ENCODE measurements at places on chromosomes 11 and 22.

- no peak for DNase-seq
Measured at GRCh38 chr22:48837341-48837935, 990.2 kb downstream of the BRD1 start.

DNA sequence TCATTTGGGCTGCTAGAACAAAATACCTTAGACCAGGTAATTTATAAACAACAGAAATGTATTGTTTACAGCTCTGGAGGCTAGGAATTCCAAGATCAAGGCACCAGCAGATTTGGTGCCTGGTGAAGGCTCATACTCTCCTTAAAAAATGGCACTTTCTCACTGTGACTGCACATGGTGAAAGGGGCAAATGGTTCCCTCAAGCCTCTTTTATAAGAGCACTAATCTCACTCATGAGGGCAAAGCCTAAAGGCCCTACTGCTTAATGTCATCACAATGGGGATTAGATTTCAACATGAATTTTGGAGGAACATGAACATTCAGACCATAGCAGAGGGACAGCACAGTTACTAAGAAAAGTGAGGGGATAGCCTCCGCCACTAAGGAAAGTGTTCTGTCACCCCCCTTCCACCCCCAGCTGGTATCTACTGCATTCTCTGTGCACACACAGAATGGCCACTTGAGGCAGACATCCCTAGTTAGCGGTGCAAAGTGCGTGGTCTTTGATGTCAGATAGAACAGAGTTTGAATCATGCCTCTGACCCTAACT lies 47.2 kb upstream of the CEP295 start:
- no peak for DNase-seq

DNA sequence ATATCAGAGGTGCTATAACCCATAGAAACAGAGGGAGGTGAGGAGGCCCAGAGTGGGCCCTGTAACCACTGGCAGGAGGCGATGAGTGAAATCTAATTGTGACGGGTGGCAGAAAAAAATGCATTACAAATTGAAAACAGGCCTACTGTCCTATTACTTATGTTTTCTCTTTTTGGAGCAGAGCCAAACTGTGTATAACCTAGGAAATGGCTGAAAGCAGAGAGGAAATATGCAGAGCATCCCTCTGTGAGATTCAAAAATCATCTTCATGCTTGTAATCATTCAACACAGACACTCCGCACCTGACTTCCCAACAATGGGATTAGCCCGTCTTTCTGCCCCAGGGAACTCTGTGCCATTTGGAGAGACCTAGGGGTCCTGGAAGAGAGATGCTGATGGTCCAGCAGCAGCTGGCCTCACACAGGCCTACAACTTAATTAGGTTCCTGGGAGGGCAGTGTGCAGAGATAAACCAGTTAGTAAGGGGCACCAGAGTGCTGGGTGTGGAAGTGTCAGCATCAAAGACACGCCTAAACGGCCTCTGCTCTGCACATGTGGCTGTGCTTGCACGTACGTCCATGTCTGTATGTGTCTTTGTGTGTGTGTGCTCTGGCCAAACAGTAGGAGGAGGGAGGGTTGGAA lies 41.8 kb downstream of the MAP6 start:
- DNase-seq = no peak

DNA sequence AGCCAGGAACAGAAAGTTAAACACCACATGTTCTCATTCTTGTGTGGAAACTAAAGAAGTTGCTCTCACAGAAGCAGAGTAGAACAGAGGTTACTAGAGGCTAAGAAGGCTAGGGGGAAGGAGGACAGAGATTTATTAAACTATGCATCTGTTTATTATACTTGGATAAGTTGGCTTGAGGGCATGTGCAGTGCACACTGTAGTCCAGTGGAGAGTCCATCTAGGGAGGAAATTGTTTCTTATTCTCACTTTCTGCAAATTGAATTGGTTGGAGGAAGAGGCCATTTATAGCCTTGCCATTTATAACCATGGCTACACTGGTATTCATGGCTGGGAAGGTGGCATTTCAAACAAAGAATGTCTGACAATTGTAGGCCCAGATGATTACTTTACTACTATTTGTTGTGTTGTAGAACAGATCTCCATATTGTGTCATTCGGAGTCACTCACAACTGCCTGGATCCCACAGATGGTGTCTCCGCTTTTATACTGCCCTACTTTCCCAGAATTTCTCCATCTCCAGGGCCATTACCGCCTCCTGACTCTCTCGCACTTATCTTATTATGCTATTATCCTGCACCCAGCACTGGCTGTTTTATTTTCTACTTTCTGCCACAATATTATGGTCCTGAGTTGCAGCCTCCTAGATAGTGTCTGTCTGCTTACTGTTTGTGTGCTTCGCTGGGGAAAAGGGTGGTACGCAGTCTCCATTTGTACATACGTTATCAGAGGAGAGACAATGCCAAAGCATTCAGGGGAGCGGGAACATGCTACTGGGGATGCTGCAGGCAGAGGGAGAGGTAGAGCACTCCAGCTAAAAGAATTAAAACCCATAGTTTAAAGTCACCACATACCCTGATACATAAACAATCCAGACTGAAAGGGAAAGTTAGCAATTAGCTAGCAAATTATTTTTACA lies 169.3 kb upstream of the BLID start:
- DNase-seq = no peak

GRCh38 chr11:104090767-104091166 lies 54.3 kb downstream of the DDI1 start:
- DNase-seq = no peak

DNA sequence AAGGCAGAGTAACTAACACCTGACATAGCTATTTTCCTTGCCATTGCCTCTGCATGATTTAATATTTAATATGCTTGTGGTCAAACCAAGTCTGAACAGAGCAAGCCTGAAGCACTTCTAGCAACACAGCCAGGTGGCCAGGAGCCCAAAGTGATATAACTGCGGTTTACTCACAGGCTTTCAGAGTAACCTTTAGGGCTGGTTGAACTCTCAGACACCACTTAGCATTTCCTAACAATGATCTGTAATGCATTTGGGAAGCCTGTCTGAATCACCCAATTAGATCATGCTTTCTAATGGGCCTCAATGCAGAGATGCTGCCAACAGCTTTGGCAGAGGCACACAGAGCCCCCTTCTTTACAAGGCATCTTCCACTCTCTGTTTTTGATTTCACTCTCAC lies 96.1 kb downstream of the FDX1 start:
- peak; percentile 67 for DNase-seq

DNA sequence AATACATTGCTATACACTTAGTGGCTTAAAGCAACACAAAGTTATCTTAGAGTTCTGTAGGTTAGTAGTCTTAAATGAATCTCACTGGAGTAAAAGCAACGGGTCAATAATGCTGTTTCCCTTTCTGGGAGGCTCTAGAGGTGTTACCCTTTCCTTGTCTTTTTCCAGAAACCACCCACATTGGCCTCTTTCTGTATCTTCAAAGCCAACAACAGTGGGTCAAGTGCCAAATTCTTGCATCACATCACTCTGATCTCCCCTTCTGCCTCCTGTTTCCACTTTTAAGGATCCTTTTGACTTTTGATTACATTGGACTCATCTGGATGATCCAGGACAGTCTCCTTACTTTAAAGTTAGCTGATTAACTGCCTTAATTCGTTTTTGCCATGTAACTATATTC lies 93.6 kb downstream of the DDX10 start:
- no peak for DNase-seq

DNA sequence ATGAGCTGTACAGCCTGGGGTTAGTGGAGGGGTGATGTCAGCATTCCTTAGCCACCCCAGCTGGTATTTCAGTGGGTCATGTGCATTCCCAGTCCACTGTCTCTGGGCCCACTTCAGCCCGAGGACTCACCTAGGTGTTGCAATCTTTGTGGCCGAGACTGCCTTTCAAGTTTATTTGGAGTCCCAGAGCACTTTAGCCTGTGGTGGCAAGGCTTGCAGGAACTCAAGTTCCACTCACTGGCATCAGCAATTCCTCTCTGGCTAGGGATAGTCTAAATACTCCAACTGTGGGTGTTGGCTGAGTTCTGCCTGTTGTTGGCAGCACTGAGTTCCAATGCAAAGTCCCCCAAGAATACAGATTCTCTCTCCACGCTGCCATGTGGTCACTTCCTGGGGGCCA lies 191.6 kb upstream of the PGR start:
- DNase-seq = no peak

DNA sequence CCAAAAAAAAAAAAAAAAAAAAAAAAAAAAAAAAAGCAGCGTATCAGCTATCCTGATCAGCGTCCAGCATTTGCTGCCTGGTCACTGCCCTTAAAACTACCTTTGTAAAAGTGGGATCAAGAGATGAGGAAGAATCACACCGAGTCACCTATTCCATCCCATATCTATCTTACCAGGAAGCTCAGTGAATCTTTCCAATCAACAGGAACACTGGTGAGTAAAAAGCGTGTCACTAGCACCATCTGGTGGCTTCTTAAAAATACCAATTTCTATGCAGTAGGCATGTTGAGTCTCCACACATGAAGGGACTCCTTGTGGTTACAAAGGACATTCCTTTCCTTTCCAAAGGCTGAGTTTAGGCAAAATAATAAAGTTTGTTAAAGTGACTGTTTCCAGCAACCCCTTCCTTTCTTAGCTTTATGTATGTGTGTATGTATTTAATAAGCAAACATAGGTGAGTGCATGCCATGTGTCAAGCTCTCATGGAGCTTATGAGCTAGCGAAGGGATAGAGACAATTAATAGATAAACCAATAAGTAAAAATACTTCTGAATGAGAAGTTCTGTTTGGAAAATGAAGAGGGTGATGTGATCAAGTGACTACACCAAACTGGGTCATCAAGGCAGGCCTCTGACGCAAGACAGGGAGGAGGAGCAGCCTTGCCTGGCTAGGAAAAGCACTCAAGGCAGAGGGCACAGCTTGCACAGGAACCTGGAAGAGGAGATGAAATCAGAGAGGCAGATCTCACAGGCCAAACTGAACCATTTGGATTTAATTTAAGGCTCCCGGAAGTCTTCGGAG lies 13.9 kb upstream of the TP53AIP1 start:
- no peak for DNase-seq

- no peak for DNase-seq
Measured at GRCh38 chr22:47089374-47089773, 326.9 kb downstream of the TBC1D22A start.

GRCh38 chr22:36330127-36330526 lies 57.6 kb downstream of the MYH9 start:
- no peak for DNase-seq

- DNase-seq = no peak
Measured at GRCh38 chr11:9214765-9215164, 50.4 kb downstream of the DENND5A start.
